NCI-H1092 treated with DMSO at 0.1 percent for 48 hours (cell line): ENCODE measurements at places on chromosomes 1 and 21.

- DNase-seq, result no peak
Measured at GRCh38 chr1:74357756-74358155, 122.6 kb downstream of the TNNI3K start.

GRCh38 chr1:975896-976683 is 5.8 kb downstream of the PERM1 start:
- DNase-seq, result peak; percentile 28

GRCh38 chr1:197725044-197725443 is 50.2 kb downstream of the DENND1B start:
- DNase-seq, result no peak

DNA sequence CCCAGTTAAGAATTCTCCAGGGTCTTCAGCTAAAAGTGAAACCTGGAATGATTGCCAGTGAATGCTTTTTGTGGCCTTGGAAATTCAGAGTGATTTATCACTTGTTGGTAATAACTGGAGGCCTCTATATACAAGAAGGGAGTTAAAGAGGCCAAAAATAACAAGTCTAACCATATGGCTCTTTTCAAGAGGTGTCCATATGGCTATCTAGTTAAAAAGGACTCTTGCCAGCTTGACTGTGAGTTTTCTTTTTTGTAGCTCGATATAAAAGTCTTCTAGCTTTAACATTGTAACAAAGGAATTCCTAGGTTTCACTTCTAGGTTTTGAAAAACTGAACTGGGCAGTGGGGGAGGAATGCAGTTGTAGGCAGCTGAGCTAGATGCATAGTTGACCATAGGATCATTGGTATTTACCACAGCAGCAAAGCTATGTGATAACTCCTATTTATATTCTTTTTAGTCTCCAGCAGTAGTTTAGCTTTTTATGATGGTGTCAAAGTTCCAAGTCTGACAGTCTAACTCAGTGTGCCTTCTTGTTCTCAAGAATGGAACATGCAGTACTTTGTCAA is 44.4 kb downstream of the CACHD1 start:
- DNase-seq, result peak; percentile 28

- no peak for DNase-seq
Measured at GRCh38 chr21:37028570-37028969, 22.1 kb downstream of the RIPPLY3 start.

GRCh38 chr1:147509786-147510395 is 31.4 kb upstream of the BCL9 start:
- DNase-seq, result no peak

DNA sequence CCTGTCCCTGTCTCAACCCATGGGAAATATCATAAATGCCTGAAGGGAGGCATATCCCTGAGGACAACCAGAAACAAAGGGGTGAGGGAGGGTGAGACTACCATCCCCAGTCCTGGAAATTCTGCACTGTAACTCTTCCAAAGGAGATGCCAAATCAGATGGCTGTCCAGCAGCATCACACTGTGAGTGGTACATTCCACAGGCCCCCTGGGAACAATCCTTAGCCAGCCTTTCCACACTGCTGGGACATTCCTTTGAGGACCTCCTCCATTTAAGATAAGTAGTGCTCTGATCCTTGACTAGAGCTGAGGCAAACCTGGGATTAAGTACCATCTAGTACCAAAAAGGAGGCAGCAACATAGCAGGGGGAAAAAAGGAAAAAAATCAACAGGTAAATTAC is 10.7 kb downstream of the IVL start:
- DNase-seq, result no peak

DNA sequence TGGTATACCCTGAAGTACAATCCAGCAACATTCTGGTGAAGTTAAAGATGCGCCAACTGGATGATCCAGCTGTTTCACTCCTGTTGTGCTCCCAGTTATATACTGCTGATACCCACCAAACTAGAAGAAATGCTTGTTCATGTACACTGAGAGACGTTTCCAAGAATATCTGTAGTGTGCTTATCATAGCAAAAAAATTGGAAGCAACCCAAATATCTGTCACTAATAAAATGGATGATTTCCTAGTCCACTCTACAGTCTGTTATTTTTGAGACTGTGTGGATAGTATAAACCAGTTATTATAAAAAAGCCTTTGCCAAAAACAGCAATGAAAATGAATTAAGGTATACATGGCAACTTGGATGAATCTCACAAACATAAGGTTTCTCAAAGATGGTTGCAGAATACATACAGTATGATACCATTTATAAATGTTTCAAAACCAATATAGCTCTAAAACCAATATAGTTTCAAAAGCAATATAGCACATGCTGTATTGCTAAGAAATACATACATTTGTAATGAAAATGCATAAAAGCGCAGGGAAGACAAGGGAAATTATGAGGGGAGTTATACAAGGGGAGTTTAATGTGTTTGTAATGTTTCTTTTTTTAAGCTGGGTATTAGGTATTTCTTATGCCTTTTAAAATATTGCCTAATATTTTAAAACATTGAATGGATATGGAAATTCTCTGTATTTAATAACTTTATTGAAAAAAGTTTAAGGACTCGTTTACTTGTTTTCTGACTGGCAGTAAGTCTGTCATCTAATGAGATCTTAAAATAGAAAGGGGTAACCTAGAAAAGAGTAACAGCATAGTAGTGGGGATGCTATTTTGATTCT is 36.5 kb downstream of the GPSM2 start:
- DNase-seq, result no peak

- no peak for DNase-seq
Measured at GRCh38 chr1:18640228-18641004, 9.8 kb downstream of the PAX7 start.

DNA sequence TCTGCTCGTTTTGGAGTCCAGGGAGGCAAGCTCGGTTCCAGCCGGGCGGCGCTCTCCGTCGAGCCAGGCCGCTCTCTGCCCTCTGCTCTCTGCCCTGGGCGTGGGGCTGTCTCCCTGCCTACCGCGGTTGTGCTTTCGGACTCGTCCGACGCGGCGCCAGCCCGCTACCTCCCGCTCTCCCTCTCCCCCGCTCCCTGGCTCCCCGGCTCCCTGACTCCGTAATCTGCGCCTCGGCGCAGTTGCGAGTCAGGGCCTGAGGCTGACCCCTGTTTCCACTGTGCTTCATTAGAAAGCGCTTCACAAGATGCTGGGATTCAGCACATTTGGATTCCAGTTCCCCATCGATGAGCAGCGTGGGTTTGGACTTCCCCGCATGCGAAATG is 2.2 kb downstream of the SOX13 start:
- DNase-seq, result peak; percentile 59

GRCh38 chr1:223836586-223836985 is 9.2 kb downstream of the TP53BP2 start:
- no peak for DNase-seq

- DNase-seq, result no peak
Measured at GRCh38 chr1:187839873-187840272, 1011.1 kb downstream of the PLA2G4A start.

- DNase-seq, result no peak
Measured at GRCh38 chr1:207364614-207365013, 43.1 kb downstream of the CD55 start.

DNA sequence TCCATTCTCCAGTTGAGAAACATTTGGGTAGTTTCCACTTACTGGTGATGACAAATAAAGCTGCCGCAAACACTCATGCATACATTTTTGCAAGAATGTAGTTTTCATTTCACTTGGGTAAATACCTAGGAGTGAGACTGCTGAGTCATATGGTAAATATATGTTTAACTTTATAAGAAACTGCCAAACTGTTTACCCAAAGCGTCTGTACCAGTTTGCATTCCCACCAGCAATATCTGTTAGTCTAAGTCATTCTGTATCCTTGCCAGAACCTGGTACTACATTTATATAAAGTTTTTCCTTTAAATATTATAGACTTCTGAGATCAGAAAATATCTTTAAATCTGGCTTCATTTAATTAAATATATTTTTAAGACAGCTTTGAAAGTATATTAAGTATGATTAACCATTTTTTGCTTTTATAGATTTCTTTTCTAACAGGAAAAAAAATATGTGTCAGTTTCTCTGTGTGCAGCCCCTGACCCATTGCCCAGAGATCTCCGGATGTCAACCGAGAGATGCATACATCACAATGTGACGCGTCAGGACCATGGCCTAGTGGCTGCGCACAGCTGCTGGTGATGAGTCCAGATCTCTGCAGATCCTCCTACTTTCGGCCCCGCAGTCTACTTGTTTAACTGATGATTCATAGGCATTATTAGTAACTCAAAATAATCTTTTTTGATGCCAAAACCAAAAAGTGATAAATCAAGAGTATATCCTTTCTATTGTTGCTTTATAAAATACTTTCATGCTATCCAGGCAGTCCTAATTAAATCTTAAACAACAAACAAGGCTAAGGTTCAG is 227.1 kb upstream of the MAP1LC3C start:
- no peak for DNase-seq

GRCh38 chr1:193694741-193695140 is 508.3 kb upstream of the B3GALT2 start:
- DNase-seq, result no peak

GRCh38 chr1:223840254-223840653 is 5.5 kb downstream of the TP53BP2 start:
- DNase-seq, result no peak

- no peak for DNase-seq
Measured at GRCh38 chr1:30381266-30381665, 342.1 kb downstream of the MATN1 start.

GRCh38 chr1:221708076-221708571 is 33.8 kb downstream of the DUSP10 start:
- no peak for DNase-seq

GRCh38 chr1:152367436-152367835 is 7.6 kb upstream of the FLG2 start:
- no peak for DNase-seq

GRCh38 chr1:155591770-155592169 is 18.2 kb upstream of the MSTO1 start:
- DNase-seq, result peak; percentile 60

DNA sequence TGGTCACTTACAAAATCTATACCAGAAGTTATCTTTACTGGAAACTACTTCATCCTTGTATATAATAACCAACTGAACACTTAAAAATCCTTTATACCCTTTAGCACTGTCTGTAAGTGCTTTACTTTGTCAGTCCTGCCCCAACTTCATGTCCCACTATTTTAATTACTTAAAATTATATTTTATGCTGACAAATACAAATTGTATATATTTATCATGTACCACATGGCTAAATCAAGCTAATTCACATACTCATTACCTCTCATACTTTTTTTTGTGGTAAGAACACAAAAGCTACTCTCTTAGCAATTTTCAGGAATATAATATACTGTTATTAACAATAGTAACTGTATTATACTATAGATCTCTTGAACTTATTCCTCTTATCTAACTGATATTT is 63.0 kb downstream of the EVI5 start:
- DNase-seq, result no peak

DNA sequence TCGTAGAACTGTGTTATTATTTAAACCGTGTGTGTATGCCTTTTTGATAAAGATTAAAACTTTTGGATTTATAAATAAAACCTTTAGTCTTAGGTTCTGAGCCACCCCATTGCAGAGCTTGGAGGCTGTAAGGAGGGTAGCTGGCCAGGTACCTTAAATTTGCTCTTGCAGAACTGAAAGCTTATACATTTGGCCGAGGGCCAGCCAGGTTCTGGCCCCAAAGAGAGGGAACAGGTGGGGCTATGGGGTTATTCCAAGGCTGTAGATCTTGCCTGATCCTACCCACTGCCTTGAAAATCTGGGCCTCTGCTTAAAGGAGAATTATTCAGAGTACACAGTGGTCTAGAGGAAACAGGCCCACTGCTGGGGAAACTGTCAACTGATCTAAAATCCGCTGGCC is 59.6 kb downstream of the CAMK2N1 start:
- DNase-seq, result no peak

GRCh38 chr1:39452540-39452939 is 38.9 kb upstream of the BMP8A start:
- no peak for DNase-seq

DNA sequence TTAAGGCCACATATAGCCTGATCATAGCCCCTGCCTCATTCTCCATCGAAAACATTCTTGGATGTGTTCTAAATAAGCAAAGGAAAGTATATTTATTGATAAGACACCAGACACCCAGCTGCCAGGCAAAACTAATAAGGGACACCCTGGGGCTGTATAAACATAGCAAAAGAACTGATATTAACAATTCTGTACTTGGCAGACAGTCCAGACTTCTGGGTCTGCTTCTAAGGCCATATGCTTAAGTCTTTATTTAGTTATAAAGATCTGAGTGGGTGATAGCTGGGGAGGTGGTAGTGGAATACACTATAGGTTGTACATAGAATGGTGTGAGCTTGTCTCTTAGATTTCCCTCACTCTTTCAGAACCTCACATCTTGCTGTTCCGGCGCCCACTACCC is 3.9 kb downstream of the CKS1B start:
- DNase-seq, result no peak

- no peak for DNase-seq
Measured at GRCh38 chr1:44447051-44447810, 42.2 kb downstream of the RNF220 start.

- no peak for DNase-seq
Measured at GRCh38 chr1:227654431-227654830, 80.7 kb downstream of the JMJD4 start.

- no peak for DNase-seq
Measured at GRCh38 chr1:66332548-66332901, 201.4 kb upstream of the SGIP1 start.

- DNase-seq, result no peak
Measured at GRCh38 chr1:1666526-1666925, 7.7 kb upstream of the CDK11B start.

GRCh38 chr1:230643908-230644307 is 1.6 kb downstream of the COG2 start:
- DNase-seq, result no peak

DNA sequence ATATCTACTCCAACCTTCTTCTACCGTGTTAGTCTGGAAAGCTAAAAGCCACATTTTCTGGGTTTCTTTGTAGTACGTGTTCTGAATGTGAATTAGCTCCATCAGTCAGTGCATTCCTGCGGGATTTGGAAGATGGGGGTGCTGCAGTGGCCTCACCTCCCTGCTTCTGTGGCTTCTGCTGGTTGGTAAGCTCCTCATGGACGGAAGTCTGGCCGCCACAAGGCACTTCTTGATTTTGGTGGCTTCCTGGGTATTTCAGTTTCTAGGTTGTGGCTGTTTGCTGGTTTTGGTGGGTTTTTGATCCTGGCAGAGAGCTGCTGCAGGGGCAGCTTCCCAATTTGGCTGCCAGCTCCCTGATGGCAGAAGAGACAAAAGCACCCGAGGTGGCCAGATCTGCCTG is 20.9 kb upstream of the TACSTD2 start:
- no peak for DNase-seq

- peak; percentile 32 for DNase-seq
Measured at GRCh38 chr21:42164064-42164789, 54.7 kb upstream of the ABCG1 start.

DNA sequence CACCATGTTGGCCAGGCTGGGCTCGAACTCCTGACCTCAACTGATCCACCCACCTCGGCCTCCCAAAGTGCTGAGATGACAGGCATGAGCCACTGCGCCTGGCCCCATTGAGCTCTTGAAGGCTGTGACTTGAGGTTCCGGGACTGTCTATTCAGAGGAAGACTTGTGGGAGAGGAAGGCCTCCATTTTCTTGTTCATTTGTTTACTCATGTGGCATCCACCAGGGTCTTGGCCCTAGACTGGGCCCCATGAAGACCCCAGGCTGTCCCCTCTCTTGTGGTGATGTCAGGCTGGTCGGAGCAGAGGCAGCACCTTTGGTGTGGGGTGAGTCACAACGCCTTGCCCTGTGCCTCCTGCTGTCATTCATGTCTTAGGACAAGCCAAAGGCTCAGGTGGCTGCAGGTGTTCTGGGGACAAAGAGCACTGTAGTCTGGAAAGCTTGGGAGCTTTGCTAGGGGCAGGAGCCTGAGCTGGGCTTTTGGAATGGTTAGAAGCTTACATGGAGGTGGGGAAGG is 224.6 kb upstream of the C1orf174 start:
- no peak for DNase-seq
